Adrenal gland (tissue), 19 donors: ENCODE measurements at places on chromosomes 16 and 17. TPM values are rescaled to one million over a fixed set of nuclear protein-coding genes. Genes with fewer than 3 reads are reported as not detected.

- DNase-seq: no peak
Observed at GRCh38 chr17:60091908-60092331, 13.2 kb upstream of the HEATR6 start.

- DNase-seq: no peak
Observed at GRCh38 chr17:6170349-6170748, 100.2 kb downstream of the WSCD1 start.

DNA sequence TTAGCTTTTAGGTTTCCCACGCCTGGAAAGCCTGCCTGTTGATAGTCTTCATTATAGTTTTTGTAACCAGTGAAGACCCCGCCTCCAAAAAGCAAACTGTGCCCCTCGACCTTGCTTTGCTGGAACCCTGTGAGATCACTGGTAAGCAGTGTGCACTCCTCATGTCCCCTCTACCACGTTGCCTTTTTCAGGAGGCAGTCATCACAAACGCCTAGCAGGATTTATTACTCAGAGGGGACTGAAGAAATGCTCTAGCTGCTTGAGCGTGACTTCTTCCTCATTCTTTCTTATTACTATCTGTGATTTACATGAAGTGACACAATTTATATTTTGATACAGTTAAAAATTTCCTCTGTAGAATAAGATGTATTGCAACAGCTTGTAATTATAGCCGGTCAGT lies 6.5 kb upstream of the KRTAP3-1 start:
- no peak for DNase-seq

- no peak for DNase-seq
Observed at GRCh38 chr16:87138316-87138715, 178.9 kb downstream of the C16orf95 start.

DNA sequence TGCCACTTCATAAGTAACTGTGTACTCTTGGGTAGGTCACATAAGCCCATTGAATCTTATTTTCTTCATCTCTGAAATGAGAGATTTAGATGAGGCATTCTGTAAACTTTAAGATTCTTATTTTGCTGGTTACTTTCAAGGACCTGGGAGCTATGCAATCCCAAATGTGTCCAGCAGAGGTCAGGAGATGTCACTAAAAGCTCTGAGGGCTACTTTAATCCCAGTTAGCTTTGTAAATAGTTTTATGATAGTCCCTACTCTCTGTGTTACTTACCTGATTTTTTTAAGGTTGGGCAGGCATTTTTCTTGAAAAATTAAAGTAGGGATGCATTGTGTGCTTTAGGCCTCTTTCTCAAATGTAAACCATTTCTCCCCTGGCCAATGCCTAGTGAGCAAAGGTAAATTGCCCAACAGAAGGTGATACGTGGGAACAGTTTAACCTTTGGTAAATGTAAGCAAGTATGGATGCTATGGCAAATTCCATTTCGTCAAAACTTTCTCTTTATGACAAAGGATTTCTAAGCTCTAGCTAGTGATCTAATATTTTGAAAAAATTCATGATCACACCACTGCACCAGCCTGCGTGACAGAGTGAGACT lies 57.1 kb upstream of the WSB1 start:
- DNase-seq: peak; percentile 73

GRCh38 chr17:4771519-4772234 lies at the start of gene TM4SF5:
Gene TM4SF5 (plus strand): TSS chr17:4771886. CDS start chr17:4771923, 37 bp downstream.
- DNase-seq: no peak

DNA sequence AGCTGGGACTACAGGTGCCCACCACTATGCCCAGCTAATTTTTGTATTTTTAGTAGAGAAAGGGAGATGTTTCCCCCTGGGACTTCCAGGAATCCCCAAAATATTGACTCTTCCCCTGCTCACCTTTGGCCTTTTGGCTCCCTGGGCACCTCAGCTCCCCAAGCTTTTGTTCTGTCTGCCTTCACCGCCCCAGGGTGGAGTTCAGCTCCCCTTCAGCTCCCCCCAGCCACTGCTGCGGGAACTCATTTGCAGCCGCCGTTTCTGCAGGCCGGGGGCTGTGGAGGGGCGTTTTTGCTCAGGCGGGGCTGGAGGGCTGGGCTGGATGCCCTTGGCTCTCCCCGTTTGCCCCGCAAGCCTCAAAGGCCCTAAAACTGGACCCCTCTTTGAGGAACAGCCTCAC lies 47.9 kb downstream of the CRISPLD2 start:
- no peak for DNase-seq

DNA sequence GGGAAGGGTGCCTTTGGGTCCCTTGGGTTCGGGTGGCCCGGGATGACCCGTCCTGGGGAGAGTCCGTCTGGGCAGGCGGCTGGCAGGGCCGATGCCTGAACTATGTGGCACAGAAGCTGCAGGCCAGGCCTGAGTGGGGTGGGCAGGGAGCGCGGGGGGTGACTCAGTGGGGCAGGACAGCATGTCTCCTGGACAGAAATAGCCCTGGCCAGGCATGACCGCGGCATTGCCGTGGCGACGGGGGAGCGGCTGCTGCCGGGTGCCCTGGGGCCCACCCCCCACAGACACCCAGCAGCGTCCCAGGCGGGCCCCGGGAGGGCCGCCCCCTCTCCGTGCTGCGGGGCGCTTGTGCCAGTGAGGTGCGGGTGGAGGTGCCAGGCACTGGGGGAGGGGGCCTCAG lies 1.8 kb upstream of the C1QTNF8 start:
- DNase-seq: peak; percentile 49

- peak; percentile 4 for DNase-seq
Observed at GRCh38 chr17:80122926-80123505, 21.6 kb downstream of the GAA start.

DNA sequence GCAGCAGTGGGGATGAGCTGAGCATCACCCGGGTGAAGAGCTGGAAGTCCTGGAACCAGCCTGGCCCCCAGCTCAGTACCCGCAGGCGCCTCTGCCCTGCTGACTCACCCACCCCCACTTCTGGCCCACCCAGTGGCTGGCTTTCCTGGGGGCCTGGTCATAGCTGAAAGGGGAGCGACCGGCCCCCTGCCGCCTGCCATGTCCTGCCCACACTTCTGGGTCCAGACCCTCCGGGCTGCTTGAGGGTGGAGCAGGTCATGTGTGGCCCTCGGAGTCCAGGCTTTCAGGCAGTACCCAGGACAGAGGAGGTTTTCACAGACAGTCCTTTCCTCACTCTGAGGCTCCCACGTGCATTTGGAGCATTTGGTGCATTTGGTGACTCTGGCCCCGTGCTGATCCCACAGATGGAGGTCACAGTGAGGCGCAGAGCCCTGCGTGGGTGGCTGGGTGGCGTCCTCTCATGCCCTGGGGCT lies 7.1 kb upstream of the PIEZO1 start:
- DNase-seq: no peak

DNA sequence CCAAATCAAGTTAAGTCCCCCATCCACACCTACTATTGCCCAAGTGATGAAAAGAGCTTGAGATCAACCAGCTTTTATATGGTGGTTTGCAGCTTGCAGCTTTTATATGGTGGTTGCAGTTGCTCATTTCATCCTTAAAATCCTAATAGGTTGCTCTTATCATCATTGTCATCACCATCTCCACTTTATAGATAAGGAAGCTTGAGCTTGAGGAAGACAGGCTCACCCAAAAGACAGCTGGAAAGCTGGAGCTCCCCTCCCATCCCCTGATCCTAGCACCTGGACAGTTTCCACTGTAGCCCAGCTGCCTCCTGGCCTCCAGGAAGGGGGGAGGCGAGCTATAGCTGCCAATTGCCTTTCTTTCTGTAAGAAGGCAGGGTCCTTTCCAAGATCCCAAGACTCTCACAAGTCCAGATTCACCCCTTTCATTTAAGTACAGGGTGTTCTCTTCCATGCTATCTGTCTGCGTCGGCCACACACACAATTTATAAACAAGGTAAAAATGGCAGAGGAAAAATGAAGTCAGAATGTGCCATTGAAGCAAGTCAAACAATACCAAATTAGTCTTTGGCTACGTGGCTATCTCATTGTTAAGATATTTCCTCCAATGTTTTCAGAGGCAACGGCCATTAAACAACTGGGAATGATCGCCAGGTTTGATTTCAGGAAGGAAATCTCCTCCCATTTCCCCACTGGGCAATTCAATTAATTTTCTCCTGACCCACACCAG lies 63.3 kb downstream of the PECAM1 start:
- no peak for DNase-seq

DNA sequence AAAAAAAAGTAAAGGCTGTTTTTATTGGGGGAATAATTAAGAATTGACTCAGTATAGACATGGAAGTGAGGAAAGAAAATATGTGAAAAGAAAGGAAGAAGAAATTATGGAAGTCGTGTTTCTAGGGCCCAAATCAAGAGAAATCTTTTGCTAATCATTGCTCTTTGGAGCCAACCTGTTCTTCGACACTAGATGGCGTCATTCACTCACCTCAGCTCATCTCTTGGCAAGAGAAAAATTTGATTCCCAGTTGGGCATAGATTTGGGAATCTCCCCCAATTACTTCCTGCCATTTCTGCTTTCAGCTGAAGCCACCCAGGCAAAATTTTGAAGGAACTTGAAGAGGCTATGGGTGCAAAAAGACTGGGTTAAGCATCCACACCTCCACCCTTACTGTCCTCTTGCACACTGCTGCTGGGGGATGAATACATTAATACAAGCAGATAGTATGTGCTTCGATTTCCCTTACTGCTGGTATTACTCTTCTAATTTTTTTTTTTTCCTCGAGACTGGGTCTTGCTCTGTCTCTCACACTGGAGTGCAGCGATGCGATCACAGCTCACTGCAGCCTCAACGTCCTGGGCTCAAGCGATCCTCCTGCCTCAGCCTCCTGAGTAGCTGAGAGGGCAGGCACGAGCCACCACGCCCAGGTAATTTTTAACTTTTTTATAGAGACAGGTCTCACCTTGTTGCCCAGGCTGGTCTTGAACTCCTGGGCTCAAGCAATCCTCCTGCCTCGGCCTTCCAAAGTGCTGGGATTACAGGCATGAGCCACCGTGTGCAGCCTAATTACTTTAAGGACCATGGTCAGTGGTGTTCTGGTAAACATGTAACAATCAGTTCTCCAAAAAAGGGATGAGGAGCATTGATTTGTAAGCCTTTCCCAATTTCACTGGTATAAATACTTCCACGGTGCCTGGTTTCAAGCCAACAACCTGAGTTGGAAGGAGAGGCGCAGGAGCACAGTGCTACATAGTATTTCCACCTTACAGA lies 13.5 kb downstream of the PSMD7 start:
- peak; percentile 42 for DNase-seq

DNA sequence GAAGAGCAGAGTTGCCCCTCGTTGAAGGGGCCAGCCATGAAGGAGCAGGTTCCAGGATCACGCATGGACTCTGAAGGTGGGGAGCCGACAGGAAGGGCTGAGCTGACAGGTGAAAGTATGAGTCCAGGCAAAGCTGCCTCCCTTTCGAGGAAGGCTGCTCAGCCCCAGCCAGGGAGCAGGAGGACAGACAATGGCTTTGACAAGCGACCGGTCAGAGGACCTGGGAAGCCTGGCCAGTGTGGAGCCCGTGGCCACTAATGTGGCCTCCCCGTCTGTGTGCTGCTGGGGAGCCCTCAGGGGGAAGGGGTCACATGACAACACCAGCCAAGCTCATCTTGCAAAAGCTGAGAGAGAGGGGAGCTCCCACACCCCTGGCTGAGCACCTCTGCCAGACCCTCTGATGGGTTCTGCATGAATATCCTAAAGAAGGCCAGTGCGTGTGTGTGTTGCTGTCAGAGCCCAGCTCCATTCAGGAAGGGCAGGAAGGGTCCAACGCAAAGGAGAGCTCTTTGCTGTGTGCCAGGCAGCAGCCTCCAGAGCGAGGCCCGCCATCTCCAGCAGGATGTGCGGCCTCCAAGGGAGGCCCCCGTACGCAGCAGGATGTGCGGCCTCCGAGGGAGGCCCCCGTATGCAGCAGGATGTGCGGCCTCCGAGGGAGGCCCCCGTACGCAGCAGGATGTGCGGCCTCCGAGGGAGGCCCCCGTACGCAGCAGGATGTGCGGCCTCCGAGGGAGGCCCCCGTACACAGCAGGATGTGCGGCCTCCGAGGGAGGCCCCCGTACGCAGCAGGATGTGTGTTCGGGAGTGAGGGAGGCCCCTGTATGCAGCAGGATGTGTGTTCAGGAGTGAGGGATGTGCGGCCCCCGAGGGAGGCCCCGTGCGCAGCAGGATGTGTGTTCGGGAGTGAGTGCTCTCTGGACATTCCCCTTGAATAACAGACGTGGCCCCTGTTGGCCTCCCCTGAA lies 102.1 kb upstream of the CHMP6 start:
- DNase-seq: no peak

- DNase-seq: no peak
Observed at GRCh38 chr17:7684851-7685532, 2.3 kb downstream of the TP53 start.

GRCh38 chr16:29030086-29030840 lies 45.4 kb downstream of the LAT start:
- no peak for DNase-seq

GRCh38 chr16:54453871-54454270 lies 167.3 kb upstream of the IRX3 start:
- no peak for DNase-seq

DNA sequence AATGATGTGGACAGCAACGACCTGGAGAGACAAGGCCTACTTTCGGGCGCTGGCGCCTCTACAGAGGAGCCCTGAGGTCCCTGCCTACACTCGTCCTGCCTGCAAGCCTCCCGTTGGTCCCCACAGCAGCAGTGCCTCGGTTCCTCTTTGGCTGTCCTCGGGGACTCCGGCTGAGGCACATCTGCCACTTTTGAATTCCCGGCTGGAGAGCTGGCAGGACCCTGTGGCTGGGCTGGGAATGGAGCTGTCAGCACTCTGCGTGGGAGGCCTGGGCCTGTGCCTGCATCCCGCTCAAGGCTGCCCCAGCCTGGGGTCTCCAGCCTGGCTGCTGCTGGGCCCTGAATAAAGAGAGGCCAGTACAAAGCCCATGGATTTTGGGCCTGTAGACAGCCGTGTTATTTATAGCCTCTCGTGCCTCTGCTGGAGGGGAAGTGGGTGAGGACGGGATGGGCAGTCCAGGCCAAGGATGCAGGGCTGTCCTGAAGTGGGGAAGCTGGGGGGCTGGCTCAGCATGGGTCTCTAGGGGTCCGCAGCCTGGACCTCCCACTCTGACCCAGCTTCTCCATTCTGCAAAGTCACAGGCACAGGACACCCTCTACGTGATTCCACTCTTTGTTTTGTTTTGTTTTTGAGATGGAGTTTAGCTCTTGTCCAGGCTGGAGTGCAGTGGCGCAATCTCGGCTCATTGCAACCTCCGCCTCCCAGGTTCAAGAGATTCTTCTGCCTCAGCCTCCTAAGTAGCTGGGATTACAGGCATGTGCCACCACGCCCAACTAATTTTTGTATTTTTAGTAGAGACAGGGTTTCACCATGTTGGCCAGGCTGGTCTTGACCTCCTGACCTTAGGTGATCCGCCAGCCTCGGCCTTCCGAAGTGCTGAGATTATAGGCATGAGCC lies 10.6 kb upstream of the SPNS2 start:
- no peak for DNase-seq

GRCh38 chr16:17926866-17927399 lies 409.6 kb downstream of the NPIPA8 start:
- no peak for DNase-seq

GRCh38 chr16:12522334-12522733 lies 281.4 kb downstream of the CPPED1 start:
- no peak for DNase-seq

CETP gene
- 2.8 TPM for total RNA-seq

KCNJ16 gene
- total RNA-seq: not detected

SLC5A10 gene
- 0.94 TPM for total RNA-seq

PLCG2 gene
- 10.8 TPM for total RNA-seq

PRSS53 gene
- total RNA-seq: 1.8 TPM

KIF2B gene
- not detected for total RNA-seq

ZP2 gene
- total RNA-seq: not detected

C16orf92 gene
- total RNA-seq: not detected

CRK gene
- total RNA-seq: 59.6 TPM

SKAP1 gene
- 9.8 TPM for total RNA-seq

CAPN15 gene
- total RNA-seq: 34.3 TPM

ADORA2B gene
- 2.2 TPM for total RNA-seq

DPEP1 gene
- 6.4 TPM for total RNA-seq

SLFN14 gene
- not detected for total RNA-seq

MT3 gene
- total RNA-seq: 40.6 TPM

ASB16 gene
- total RNA-seq: 0.39 TPM
